A172 (cell line): ENCODE measurements at places on chromosomes 4 and X. TPM values are rescaled to one million over a fixed set of nuclear protein-coding genes. Genes with fewer than 3 reads are reported as not detected.

The GDPD2 gene
- total RNA-seq = 0.07 and 0.12 TPM in 2 replicates

The CT83 gene
- not detected in 2 replicates for total RNA-seq

The NHSL2 gene
- not detected in 2 replicates for total RNA-seq

The CT47B1 gene
- not detected in 2 replicates for total RNA-seq

The BMPR1B gene
- total RNA-seq = 0.05 TPM in 1 of 2 replicates, not detected in the other

The NLGN4X gene
- total RNA-seq = 0.74 and 1.5 TPM in 2 replicates

The DCAF8L2 gene
- not detected in 2 replicates for total RNA-seq

The P2RY8 gene
- total RNA-seq = not detected in 2 replicates

The SERPINA7 gene
- total RNA-seq = not detected in 2 replicates

The SHOX gene
- total RNA-seq = not detected in 2 replicates

The COL4A5 gene
- 6.0 and 12.5 TPM in 2 replicates for total RNA-seq
